ENCODE measurements at places on chromosomes 7 and 10. TPM values are rescaled to one million over a fixed set of nuclear protein-coding genes. Genes with fewer than 3 reads are reported as not detected.

The MBL2 gene
- not detected for total RNA-seq

The GIMAP2 gene
- total RNA-seq, result 101 TPM

The SLC12A9 gene
- total RNA-seq, result 52.4 TPM

The ADAM8 gene
- total RNA-seq, result 302 TPM

The LIPF gene
- total RNA-seq, result not detected

The VAX1 gene
- total RNA-seq, result not detected

The ZEB1 gene
- 72.0 TPM for total RNA-seq

The SAMD9L gene
- total RNA-seq, result 162 TPM

The NPFFR1 gene
- not detected for total RNA-seq

The GRM3 gene
- not detected for total RNA-seq

The MKI67 gene
- total RNA-seq, result 221 TPM

The INSIG1 gene
- total RNA-seq, result 90.6 TPM

The HOXA11 gene
- total RNA-seq, result not detected

The ZNF783 gene
- 18.7 TPM for total RNA-seq

The DYNC1I1 gene
- total RNA-seq, result not detected

The C10orf95 gene
- not detected for total RNA-seq

The SH2D4B gene
- 0.17 TPM for total RNA-seq

The SPDYE1 gene
- total RNA-seq, result 0.12 TPM

The PRSS2 gene
- not detected for total RNA-seq

Measured in T-helper 1 cell treated with Interleukin-12 subunit alpha and Interleukin-12 subunit beta and Interleukin-4 antibody, amounts not matched to agents 30 ng/mL and 1 ng/mL, for 36 hours (primary cell).